ENCODE measurements at places on chromosomes 3 and 15.

GRCh38 chr3:184786280-184786941 lies 25.6 kb upstream of the VPS8 start:
- no peak for DNase-seq

DNA sequence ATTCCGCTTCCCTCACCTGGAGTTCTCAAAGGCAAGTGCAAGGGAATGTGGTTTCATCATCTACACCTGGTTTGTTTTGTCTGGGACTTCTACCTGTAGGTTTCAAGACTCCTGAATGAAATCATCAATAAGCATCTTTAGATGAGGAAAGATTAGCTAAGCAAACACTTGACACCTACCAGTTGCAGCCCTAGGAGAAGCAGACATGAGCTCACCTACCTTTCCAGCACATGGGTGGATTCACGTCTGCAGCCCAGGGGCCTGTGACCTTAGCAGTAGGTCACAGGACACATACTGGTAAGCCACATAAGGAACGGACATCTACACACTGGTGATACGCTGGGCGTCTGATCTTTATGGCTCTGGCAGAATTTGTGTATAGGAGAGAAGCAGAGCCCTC lies 26.7 kb downstream of the SLCO2A1 start:
- no peak for DNase-seq

DNA sequence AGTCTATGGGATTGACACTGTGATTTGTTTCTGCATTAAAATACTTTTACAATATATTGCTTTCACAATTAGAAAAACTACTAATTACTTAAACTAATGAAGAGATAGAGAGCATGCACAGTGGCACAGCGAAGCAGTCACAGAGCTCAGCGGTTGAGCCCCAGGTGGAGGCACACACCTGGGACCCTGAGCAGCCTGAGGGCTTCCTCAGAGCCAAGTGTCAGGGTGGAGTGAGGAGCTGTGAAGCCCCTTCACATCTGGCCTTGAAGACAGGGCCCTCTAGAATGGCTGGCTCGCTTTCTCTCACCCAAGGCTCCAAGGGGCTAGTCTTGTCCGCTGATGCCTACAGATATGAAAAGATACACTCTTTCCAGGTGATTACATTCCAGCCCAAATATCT lies 287.7 kb downstream of the ZNF385D start:
- DNase-seq = no peak

GRCh38 chr3:183369627-183370026 lies 58.8 kb downstream of the MCF2L2 start:
- no peak for DNase-seq

DNA sequence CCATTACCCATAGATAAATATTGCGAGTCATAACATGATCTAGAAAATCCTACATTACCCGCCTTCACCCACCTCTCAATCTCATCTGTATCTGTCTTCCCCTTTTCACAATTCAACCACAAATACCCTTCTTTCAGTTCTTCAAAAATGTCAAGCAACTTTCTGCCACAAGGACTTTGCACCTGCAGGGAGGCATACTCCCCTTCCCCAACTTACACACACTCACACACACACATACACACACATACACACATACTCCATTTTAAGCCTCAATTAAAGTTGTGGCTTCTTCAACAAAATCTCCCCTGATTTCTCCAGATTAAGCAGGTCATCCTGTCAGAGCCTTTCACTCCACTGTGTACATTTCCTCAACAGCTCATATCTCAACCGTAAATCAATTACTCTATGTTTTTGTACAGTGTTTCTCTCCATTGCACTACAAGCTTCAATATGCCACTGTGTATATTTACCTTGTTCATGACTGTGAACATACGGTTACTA lies 33.1 kb upstream of the CCDC50 start:
- no peak for DNase-seq

DNA sequence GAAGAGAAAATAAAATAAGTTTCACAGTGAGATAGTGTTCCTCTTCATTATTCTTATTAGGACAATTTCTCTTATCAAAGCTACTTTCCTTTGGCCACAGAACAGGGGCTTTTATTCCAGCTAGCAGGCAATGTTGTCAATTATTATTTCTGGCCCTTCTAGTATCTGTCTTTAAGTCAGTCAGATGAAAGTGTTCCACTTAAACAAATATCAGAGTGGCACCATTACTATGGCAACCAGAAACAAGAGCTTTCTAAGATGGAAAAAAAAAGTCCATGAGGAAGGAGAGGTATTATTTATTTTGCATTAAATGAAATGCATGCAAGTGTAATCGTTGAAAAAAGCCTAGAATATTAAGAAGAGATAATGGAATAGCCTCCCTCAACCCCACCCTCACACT lies 426.4 kb downstream of the TUSC7 start:
- no peak for DNase-seq
